PC-3 (cell line): ENCODE measurements at places on chromosomes 2 and 18.

- DNase-seq = no peak
Observed at GRCh38 chr2:105403241-105403782, 4.5 kb upstream of the FHL2 start.

GRCh38 chr2:234805836-234806235 lies 146.0 kb upstream of the SH3BP4 start:
- no peak for DNase-seq

DNA sequence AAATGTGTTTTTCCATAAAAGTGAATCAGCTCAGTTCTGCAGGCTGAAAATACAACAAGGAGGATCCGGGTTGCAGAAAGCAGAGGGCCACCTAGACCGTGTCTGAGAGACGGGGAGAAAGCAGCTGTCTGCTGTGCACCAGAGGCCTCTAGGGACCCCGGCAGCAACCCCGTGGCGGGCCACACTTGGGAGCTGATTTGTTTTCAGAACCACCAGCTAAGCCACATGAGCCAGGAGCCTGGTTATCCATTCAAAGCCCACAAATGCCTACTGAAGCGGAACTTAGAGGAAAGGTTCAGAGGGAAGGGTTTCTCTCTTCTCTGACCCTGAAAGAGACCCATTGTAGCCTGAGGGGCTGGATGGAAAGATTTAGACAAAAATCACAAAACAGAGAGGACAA lies 28.4 kb upstream of the ID2 start:
- no peak for DNase-seq

- peak; percentile 60 for DNase-seq
Observed at GRCh38 chr2:14428056-14428455, 204.5 kb upstream of the LRATD1 start.

DNA sequence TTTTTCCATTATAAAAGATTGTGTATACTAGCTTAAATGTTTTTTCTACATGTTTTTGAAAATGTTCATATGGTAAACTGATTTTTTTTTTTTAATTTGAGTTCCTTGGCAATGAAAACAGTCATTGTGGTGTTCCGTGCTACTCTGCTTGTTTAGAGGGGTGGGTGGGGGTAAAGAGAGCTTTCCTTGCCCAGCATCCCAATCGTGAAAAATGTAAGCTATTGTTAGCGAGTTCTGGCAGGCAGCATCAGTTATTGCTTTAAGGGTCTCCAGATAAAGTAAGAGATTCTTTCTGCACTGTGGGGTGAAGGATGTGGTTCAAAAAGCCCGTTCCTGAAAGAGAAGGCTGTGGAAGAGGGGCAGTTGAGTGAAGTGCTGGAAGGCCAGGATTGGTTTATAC lies 118.4 kb downstream of the TANC1 start:
- no peak for DNase-seq

GRCh38 chr2:42569116-42569711 lies 782 bp downstream of the MTA3 start:
- DNase-seq = peak; percentile 22

GRCh38 chr2:214896274-214896673 lies 86.8 kb upstream of the BARD1 start:
- no peak for DNase-seq

- DNase-seq = peak; percentile 77
Observed at GRCh38 chr2:218396688-218397462, 2.8 kb upstream of the CTDSP1 start.

- no peak for DNase-seq
Observed at GRCh38 chr18:38807915-38808314, 1242.3 kb upstream of the CELF4 start.

DNA sequence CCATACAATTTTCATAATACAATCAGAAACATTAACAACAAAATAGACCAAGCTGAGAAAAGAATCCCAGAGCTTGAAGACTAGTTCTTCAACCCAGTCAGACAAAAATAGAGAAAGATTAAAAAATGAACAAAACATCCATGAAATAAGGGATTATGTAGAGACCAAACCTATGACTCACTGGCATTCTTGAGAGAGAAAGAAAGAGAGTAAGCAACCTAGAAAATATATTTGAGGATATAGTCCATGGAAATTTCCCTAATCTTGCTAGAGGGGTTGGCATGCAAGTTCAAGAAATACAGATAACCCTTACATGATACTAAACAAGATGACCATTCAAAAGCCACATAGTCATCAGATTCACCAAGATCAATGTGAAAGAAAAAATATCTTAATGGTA lies 281.7 kb downstream of the CCDC85A start:
- no peak for DNase-seq

GRCh38 chr2:209942426-209942825 lies 60.0 kb upstream of the RPE start:
- no peak for DNase-seq

DNA sequence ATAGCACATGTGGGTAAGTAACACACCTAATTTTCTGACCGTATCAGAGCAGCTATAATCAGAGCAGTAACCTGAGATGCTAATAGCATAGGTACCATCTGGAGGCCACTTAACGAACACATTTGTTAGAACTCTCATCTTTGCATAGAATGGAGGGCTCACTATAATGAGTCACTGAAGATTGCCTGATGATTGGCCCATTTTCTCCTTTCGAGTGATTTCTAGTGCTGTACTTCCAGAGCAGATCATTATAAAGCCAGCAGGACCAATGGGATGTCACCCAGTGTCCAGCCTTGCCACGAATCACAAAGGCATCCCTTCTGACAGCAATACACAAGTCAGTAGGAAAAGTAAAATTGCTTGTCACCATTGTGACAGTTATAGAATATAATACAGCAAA lies 81.7 kb upstream of the REV1 start:
- peak; percentile 3 for DNase-seq

DNA sequence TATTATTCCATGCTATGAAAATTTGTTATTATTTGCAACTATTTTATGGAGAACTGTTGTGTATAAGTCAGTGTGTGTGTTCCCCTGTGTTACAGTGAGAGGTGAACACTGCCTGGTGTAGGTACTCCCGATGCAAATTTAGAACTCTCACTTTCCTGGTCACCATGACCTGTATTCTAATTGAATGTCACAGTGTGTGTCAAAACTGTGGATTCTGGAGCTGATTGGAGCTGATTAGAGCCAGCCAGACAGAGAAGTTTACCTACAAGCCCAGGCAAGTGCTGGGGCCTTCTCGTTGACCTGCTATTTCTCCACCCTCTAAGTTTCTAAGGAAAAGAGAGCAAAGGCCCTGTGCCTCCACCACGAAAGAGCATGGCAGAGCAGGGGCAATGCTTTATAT lies 216.0 kb downstream of the NYAP2 start:
- DNase-seq = no peak

- DNase-seq = no peak
Observed at GRCh38 chr2:175847128-175847527, 154.9 kb downstream of the LNPK start.
